ENCODE measurements at places on chromosomes 12 and 14. TPM values are rescaled to one million over a fixed set of nuclear protein-coding genes. Genes with fewer than 3 reads are reported as not detected.
A peak's percentile ranks its signal among the peaks of the same experiment; 100 is the strongest.

DNA sequence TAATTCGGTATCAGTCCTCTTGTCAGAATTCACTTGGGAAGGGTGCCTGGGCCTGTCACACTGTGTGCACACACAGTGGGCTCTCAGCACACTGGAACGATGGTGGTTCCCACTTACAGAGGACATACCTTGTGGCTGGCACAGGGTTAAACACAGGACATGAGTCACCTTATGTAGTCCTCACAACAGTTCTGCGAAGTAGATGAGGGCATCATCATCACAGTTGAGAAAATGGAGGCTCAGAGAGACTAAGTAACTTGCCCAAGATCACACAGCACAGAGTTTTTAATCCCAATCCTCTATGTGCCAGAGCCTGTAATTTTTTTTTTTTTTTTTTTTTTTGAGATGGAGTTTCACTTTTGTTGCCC lies 90.7 kb downstream of the NINJ2 start:
- DNase-seq: no peak

DNA sequence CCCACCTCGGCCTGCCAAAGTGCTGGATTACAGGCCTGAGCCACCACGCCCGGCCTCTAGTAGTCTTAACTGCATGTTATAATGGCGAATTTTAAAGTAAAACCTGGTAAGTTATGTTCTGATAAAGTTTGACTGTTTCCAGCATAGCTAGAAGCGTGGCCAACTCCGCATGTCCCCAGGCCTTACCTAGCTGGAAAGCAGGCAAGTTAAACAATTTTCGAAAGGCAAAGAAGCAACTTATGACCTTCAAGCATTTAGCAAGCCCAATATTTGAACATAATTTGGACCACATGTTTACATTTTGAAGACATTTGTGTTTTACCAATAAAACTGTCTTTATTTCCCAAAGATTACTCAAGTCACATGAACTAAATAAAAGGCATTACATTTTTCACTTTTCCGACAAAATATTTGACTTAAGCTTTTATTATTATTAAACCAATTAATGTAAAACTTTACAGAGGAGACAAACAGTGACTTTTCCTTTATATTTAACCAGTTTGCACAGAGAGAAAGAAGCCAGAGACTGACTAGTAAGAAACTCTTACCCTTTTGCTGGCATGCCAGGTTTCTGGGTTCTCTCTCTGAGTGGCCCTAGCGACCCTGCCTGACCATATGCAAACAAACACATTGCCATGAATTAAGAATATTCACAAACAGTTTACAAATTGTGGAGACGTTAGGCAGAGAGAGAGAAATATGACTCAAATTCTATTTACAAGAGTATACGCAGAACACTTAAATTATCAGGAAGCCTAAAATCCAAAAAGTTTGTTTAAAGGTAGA lies 106.3 kb downstream of the RIN3 start:
- DNase-seq: no peak

DNA sequence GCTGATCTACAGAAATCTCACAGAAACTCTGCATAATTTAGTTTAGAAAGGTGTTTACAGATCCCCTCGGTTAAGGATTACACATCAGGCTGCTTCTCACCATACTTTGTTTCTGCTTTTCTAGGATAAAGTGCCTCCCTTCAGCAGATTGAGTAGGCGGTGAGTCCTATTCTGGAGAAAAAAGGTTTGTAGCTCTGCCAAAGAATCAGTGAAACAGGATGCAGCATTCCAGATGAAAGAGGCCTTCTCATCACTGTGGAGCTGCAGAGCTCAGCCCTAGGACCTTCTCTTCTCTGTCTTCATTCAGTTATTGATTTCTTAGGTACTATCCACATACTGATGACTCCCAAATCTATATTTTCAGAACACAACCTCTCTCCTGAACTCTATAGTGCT lies 155.5 kb upstream of the KRR1 start:
- peak; percentile 89 for DNase-seq

DNA sequence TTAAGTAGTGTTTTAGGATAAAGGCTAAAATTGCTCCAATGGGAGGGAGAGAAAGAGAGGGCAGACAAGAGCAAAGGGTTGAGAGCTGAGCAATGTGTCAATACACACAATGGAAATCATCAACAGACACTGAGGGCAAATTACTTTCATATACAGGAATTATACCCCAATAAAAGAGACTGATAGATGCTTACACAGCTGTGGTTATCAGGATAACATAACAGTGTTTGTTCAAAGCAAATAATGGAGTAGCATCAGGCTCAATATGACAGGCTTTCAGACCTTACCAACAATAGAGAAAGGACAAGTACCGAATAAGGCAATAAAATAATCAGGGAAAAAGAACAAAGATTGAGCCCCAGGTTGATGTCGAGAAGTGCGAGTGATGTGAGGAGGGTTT lies 53.4 kb upstream of the DIO2 start:
- DNase-seq: no peak

DNA sequence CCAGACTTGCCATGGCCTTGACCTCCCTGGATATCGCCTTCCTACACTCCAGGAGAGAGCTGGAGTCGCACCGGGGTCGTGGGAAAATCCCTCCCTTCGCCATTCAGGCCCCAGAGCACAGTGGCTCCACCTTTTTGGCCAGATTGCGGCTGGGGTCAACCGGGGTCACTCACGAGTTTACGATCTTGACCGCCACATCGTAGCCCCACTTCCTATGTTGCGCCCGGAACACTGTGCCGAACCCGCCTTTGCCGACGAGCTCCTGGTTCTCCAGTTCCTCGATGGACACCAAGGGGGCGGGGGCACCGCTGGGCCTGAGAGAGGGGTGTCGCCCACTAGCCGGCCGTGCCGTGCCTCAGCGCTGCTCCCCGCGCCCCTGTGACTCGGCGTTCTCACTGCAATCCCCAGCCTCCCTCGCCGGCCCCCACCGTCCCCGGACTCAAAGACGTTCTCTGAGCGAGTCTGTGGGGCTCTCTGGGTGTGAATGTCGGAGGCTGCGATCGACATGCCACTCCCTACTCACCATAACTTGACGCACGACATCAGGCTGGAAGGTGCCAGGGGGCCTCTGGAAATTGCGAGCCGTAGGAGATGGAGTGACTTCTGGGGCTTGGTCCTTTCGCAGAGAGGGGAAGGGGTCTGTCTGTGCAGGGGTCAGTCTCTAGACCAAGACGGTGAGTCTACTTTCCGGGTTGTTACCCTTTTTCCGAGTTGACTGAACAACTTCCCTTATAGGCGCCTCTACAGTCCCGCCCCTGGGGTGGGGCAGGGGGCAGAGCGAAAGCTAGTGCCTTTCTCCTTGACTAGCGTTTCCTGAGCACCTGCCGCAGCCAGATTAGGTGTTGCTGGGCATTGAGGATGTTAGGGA lies at the start of gene RIPK3:
RIPK3 (minus strand) TSS at position 708 of the 868 bp plus-strand sequence; CDS start at position 543, 165 bp downstream.
- no peak for DNase-seq

- peak; percentile 81 for DNase-seq
Measured at GRCh38 chr12:49347311-49348193, 864 bp downstream of the DNAJC22 start.

DNA sequence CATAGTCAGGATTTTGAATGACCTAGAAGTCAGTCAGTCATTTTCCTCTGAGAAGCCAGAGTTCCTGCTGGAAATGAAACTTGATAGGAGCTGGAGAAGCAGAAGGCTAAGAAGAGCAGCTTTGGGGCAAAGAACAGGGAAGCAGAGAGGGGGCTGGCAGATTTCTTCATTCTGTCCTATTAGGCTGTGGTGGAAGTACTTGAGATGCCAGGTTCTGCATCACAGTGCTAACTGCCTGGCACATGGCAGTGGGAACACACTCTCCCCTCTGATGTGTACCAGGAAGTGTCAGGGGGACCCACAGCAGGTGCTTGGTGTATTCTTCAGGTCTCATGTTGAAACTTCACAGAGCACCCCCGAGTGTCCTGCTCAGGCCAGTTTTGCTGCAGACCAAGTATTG lies 61.0 kb downstream of the SUSD6 start:
- no peak for DNase-seq

DNA sequence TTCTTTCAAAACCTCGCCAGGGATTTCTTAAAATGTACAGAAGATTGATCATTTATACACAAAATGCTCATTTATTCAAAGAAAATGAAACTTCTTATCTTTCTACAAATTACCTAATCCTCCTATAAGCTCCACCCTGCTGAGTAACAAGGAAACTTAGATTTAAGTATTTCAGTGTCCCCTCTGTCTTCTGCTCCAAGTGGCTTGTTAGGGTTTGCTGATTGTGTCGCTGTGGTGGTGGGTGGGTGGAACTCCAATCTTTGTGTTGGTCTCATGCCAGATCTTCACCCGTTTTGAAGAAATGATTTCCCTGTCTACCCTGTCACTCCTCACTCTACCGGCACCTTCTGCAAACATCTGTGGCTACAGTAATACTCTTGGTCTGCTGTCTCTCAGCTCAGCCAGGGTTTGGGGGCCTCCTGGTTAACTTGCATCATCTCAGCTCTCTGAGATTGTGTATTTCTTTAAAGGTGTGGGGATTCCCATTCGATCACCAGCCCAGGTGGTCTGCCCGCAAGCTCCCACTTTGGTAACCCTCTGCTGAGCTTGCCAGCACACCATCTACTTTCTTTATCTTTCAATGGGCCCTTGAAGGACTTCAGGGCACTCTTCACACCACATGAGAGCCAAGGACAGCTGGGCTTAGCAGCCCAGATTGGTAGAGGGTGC lies 73.8 kb downstream of the DRAM1 start:
- no peak for DNase-seq

GRCh38 chr14:33992274-33993007 lies 41.6 kb upstream of the EGLN3 start:
- DNase-seq: peak; percentile 79

DNA sequence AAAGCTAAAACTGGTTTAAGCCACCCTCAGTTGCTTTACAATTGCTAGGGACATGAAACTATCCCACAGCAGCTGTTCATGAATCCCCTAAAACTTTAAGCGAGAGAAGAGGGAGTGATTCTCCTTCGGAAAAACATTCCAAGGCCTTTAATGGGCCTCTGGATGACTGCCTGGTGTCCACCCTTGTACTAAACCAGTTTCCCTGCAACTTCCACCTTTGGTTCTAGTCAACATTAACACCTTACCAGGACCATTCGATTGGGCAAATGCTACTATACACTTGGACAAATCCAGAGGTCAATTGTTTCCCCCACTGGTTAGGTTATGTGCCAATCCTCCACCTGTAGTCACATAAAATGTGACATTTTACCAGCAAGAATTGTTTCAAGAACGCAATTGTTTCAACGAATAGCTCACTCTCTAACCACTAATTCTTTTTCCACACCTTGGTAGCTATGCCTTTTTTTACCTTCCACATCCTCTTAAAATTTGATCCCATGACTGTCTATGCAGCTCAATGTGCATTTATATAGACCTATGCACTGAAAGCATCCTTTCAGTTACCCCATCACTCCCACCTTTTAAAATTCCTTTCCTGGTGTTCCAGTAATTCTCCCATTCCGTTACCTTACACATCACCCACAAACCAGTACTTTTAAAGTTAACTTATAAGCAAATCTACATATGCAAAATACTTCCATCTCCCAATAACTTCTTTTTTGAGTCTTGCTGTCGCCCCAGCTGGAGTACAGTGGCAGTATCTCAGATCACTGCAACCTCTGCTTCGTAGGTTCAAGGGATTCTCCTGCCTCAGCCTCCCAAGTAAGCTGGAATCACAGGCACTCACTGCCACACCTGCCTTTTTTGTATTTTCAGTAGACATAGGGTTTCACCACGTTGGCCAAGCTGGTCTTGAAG lies 3.6 kb downstream of the UBC start:
- no peak for DNase-seq

- no peak for DNase-seq
Measured at GRCh38 chr12:71576496-71576895, 87.2 kb downstream of the ZFC3H1 start.

GRCh38 chr12:24554612-24555295 lies 394.1 kb downstream of the BCAT1 start:
- no peak for DNase-seq

DNA sequence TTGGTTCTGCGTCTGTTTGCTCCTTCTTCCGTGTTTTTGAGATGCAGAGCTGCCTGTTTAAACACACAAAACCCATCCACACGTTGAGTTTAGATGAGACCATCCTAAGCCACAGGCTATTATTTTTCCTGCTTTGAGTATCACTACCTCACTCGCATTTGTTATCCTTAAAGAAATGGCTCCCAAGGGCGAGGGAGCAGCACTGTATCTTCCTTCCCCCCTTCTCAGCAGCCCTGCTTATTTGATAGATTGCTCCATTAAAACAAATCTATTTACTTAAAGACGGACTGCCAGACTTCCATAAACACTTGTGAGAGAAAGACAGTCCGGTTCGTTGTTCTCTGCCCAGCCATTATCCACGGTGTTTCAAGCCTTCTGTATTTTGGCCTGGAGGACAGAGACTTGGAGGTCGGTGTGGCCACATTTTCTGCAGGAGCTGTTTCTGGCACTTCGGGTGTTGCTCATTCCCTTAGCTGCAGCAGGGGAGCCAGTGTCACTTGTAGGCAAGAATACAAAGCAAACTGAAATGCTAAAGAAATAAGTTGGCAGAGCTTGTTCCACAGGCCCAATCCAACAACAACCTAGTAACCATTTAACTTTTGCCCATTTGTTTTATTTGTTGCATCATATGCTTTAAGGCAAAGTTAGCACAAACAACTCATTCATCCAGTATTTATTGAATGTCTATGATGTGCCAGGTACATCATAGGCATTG lies 275.4 kb downstream of the TTC6 start:
- DNase-seq: no peak

DNA sequence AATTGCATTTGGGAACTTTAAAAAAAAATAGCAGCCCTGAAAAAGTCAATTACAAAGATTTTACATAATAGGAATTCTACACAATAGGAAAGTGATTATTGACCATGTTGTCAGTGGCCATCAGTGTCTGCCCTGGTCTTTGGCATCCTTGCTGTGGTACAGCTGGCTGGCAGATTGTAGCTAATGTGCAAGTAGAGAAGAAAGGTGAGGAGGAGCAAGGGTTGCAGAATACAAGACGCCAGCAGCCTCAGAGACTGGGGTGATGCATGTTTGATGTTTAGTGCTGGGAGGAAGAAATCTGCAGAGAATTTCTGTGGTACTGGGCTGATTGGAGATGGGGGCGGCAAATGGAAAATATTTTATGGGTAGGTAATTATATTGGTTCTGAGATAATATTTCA lies 322.9 kb downstream of the TMEM117 start:
- no peak for DNase-seq

DNA sequence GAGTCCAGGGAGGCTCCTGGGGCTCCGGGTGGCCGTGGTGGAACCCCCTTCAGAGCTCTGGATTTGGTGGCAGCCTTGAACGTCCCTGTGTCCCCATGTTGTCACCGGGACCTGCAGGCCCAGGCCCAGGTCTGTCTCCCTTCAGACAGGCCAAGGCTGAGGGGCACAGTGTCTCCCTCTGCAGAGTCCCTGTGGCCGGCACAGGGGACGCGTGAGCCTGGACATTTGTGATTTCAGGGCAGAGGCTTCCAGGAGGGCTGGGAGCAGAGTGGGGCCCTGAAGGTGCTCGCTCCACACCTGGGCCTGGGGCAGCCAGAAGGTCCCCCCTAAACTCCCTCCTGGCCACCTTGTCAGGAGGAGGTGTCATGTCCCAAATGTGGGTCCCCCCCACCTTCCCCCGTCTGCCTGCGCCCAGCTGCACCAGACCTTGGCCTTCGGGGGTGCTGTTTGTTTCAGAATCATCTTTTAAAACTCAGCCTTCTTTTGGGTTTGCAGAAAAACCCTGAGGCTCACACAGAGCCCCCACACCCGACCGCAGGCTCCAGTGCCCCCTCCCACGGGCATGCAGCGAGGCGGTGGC lies 47.6 kb downstream of the KIF26A start:
- no peak for DNase-seq

The PIANP gene
- 3.6 TPM for total RNA-seq

The CLMN gene
- total RNA-seq: 10.8 TPM

The TAS2R42 gene
- total RNA-seq: not detected
